ENCODE measurements at places on chromosomes 4 and X. TPM values are rescaled to one million over a fixed set of nuclear protein-coding genes. Genes with fewer than 3 reads are reported as not detected.

The ITGB1BP2 gene
- 6.2 TPM for total RNA-seq

The PNCK gene
- total RNA-seq = 0.33 TPM

The TSPYL2 gene
- total RNA-seq = 17.5 TPM

The DCAF4L1 gene
- total RNA-seq = 0.25 TPM

The SEL1L3 gene
- 83.5 TPM for total RNA-seq

The ALB gene
- not detected for total RNA-seq

The LRBA gene
- total RNA-seq = 44.2 TPM

The ATP11C gene
- 48.2 TPM for total RNA-seq

The HDX gene
- total RNA-seq = 2.9 TPM

The JADE3 gene
- total RNA-seq = 3.9 TPM

The GPR50 gene
- total RNA-seq = not detected

The CRLF2 gene
- total RNA-seq = not detected

The KCNE5 gene
- 0.36 TPM for total RNA-seq

The INPP4B gene
- 54.2 TPM for total RNA-seq

The KLHL5 gene
- total RNA-seq = 50.9 TPM

The SPANXA2 gene
- not detected for total RNA-seq

The CEP44 gene
- total RNA-seq = 26.4 TPM

The GPR119 gene
- not detected for total RNA-seq

The CCDC110 gene
- total RNA-seq = 4.2 TPM

The STATH gene
- total RNA-seq = not detected

The DOK7 gene
- total RNA-seq = not detected

The ETNPPL gene
- not detected for total RNA-seq

The DDX53 gene
- total RNA-seq = not detected

The DCAF8L2 gene
- total RNA-seq = not detected

The ADGRG4 gene
- total RNA-seq = not detected

The SAGE1 gene
- not detected for total RNA-seq

The RADX gene
- total RNA-seq = 18.8 TPM
